ENCODE measurements at places on chromosomes 2 and 18. TPM values are rescaled to one million over a fixed set of nuclear protein-coding genes. Genes with fewer than 3 reads are reported as not detected.

DNA sequence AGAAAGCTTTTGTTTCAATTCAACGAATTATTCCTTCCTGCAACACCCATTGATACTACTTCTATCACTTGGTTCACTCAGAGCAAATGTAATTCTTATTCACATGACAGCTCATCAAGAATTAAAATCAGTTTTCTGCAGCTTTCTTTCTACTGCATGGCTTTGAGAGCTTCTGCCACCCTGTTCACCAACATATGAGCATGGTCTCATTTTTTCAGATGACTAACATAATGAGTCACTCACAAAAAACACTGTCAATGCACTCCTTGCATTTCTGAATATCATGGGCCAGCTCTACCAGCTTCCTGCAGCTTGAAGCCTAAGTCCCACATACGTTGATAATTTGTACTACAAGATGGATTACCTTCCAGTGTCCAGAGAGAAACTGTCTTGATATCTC is 342.9 kb downstream of the LRATD1 start:
- no peak overlapping the region for H3K4me3 ChIP-seq
- H3K27ac ChIP-seq = no peak overlapping the region
- H3K4me1 ChIP-seq = no peaks in the 10 kb centered on the region
- no peaks in the 10 kb centered on the region for H3K27me3 ChIP-seq
- no peak for DNase-seq

DNA sequence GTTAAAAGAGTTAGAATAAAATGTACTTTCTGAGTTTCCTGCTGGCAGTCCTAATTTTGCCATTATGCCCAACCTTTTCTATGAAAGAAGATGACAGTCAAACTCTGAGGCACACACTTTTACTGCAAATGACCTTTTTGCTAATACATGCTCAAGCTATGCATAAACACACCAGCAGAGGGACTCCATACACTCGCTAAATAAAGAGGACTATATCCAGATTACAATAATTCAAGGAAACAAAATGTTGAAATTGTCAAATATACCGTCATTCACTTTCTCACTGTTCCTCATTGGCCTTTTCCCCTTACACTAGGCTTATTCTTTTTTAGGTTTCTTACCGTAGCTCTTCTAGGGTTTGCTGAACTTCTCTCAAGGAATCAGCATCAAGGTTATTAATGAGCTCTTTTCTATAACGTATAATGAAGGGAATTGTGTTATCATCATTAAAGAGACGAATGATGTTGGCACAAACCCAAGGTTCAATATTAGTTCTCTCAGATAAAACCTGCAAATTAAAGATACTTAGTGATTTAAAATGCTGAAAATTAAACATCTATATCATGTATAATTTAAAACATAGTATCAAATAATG is 25.7 kb downstream of the SRBD1 start:
- H3K27me3 ChIP-seq = no peaks in the 10 kb centered on the region
- no peak for DNase-seq
- no peaks in the 10 kb centered on the region for H3K4me1 ChIP-seq
- peaks cover 2% of the 10 kb centered on the region for H3K36me3 ChIP-seq

DNA sequence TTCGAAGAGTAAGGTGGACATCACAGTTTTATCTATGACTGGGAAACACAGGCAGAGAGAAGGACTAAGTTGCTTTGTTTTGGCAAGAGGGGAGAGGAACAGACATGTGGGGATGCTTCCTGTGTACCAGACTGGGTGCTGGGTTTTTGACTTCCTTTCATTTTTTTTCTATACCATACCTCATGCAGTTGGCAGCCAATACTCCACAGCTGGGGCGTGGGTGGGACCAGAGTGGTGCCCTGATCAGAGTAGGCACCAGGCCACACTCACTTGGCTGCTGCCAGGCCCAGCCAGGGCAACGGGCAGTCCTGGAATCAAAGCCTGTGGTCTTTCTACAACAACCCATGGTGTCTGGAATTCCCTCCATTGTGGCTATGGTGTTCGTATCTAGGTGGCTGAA is 45.2 kb downstream of the SH3RF3 start:
- no peaks in the 10 kb centered on the region for H3K27me3 ChIP-seq
- DNase-seq = no peak
- no peaks in the 10 kb centered on the region for H3K36me3 ChIP-seq
- no peaks in the 10 kb centered on the region for H3K4me1 ChIP-seq
- H3K27ac ChIP-seq = no peak overlapping the region
- no peak overlapping the region for H3K4me3 ChIP-seq

- H3K4me1 ChIP-seq = no peaks in the 10 kb centered on the region
- no peak overlapping the region for H3K4me3 ChIP-seq
- H3K27me3 ChIP-seq = no peaks in the 10 kb centered on the region
- no peak for DNase-seq
Measured at GRCh38 chr2:26942543-26943295, 27.7 kb upstream of the MAPRE3 start.

GRCh38 chr18:63836456-63836855 is 51.0 kb upstream of the SERPINB2 start:
- no peak overlapping the region for H3K27ac ChIP-seq
- H3K27me3 ChIP-seq = no peaks in the 10 kb centered on the region
- H3K4me1 ChIP-seq = peaks cover 4% of the 10 kb centered on the region

DNA sequence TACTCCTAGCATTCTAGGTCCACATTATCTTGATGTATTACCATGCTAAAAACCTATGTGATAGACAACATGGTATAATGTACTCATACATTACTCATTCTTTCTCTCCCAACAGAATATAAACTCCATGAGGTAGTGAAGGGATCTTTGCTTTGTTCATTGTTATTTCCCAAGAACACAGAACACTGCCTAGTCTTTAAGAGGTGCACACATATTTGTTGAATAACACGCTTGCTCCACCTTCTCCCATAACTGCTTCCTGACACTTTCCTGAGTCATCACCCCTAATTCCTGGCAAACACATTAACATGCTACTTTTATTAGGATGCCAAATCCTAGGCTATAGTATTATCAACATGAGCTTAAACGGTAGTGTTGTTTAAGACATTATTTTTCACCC is 41.3 kb downstream of the REV1 start:
- H3K4me1 ChIP-seq = peaks cover 3% of the 10 kb centered on the region
- H3K27ac ChIP-seq = no peak overlapping the region
- no peaks in the 10 kb centered on the region for H3K27me3 ChIP-seq
- no peaks in the 10 kb centered on the region for H3K36me3 ChIP-seq
- H3K4me3 ChIP-seq = no peak overlapping the region

DNA sequence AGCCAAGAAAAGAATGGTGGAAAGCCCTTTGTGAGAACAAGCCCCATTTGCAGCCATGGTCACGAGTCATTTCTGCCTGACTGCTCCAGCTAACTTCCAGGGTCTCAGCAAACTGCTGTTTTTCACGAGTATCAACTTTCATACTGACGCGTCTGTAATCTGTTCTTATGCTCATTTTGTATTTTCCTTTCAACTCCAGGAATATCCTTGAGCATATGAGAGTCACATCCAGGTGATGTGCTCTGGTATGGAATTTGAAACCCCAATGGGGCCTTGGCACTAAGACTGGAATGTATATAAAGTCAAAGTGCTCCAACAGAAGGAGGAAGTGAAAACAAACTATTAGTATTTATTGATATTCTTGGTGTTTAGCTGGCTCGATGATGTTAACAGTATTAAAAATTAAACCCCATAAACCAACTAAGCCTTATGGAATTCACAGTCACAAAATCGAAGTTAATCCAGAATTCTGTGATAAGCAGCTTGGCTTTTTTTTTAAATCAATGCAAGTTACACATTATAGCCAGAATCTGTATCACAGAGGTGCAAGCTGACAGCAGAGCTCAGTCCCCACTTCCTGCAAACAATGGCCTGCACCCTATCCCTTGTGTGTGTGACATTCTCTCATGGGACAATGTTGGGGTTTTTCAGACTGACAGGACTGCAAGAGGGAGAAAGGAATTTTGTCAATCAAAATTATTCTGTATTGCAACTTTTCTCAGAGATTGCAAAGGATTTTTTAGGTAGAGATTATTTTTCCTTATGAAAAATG is 26.1 kb downstream of the SLC14A1 start:
- H3K27ac ChIP-seq = 0 out of 2 replicates have a peak overlapping the region, but pooled peaks have one; percentile 26
- DNase-seq = peak; percentile 32
- H3K4me3 ChIP-seq = peak overlapping the region; percentile 8
- H3K36me3 ChIP-seq = no peaks in the 10 kb centered on the region

GRCh38 chr2:64400733-64401528 is 53.0 kb upstream of the LGALSL start:
- no peak overlapping the region for H3K27ac ChIP-seq
- no peak for DNase-seq
- no peak overlapping the region for H3K4me3 ChIP-seq
- H3K27me3 ChIP-seq = no peaks in the 10 kb centered on the region

DNA sequence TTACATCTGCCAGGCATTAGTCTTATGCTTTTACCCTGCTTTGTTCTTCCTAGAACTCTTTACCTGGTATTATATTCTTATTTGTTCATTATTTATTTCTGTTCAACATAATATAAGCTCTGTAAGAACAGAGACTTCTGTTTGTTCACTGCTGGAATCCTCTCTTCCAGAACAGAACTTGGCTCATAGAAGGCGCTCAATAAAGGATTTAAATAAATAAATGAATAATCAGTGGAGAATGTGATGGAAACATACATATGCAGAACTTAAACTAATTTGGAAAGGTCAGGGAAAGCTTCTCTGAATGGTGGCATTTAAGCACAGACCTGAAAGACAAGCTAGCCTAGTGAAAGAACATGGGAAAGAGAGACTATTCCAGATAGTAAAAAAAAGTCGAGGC is 24.3 kb downstream of the NCKAP1 start:
- no peak overlapping the region for H3K27ac ChIP-seq
- H3K4me1 ChIP-seq = no peaks in the 10 kb centered on the region

UGT1A6 gene
- total RNA-seq = not detected

AQP12A gene
- total RNA-seq = not detected
